ENCODE measurements at places on chromosomes 6 and 20. TPM values are rescaled to one million over a fixed set of nuclear protein-coding genes. Genes with fewer than 3 reads are reported as not detected.
A peak's percentile ranks its signal among the peaks of the same experiment; 100 is the strongest.

- no peak for DNase-seq
Observed at GRCh38 chr20:52975803-52976531, 3.8 kb downstream of the TSHZ2 start.

DNA sequence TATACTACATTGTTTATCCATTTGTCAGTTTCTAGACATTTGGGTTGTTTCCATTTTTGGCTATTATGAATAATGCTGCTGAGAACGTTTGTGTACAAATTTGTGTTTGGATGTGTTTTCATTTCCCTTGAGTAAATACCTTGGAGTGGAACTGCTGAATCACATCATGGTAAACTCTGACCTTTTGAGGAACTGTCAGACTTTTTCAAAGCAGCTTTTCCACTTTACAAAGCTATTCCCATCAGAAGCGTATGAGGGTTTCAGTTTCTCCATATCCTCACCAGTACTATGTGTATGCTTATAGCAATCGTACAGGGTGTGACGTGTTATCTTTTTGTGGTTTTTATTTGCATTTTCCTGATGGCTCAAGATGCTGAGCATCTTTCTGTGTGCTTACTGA is 103.7 kb downstream of the MYO6 start:
- DNase-seq = no peak

DNA sequence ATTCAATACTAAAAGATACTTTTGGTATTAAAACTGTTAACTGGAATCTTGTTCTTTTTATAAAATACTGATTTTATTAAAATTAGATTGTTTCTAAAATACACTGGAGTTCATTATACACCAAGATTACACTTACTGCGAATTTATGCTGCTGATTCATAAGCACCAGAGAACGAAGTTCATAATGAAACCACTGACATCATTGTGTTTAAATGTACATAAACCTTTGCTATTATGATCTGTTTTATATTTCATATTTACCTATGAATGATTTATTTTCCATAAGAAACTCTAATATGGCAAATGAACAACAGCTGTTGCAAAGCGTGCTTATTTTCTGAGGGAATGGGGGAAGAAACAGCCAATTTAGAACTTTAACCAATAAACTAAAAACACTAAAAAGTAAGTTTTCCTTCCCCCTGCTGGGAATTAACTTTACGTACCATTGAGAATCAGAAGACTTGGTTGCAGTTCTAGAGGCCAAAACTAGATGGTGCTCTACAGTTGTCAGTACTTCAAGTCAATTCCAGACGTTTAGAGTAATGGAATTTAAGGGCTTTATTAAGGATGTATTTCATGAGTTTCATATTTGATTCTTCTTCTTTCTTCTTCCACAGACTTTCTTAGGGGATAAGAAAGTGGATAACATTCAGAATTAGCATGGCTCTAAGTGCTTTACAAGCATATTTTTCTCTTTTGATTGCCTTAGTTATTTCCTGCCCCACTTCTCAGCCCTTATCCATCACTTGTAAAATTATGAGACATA is 30.8 kb upstream of the COL19A1 start:
- peak; percentile 18 for DNase-seq

Gene DPPA5
- polyA plus RNA-seq = not detected

- no peak for DNase-seq
Observed at GRCh38 chr6:122861594-122861993, 72.5 kb downstream of the SMPDL3A start.

DNA sequence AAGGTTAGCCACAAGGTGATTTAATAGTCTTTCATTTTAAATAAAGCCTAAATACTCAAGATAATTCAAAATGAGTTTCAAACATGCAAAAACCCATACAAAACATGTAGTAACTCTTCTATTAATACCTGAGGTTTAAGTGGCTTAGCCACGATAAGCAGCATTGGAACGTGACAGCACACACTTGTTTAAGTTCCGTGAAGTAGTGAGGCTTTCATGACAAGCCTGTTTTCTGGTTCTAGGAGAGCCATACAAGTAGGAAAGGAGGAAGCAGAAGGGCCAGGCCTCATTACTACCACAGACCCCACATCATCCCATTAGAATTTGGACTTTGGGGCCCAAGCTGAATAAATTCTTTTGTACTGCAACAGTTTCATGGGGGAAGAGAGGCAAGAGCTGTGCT is 54.3 kb upstream of the PRND start:
- no peak for DNase-seq

DNA sequence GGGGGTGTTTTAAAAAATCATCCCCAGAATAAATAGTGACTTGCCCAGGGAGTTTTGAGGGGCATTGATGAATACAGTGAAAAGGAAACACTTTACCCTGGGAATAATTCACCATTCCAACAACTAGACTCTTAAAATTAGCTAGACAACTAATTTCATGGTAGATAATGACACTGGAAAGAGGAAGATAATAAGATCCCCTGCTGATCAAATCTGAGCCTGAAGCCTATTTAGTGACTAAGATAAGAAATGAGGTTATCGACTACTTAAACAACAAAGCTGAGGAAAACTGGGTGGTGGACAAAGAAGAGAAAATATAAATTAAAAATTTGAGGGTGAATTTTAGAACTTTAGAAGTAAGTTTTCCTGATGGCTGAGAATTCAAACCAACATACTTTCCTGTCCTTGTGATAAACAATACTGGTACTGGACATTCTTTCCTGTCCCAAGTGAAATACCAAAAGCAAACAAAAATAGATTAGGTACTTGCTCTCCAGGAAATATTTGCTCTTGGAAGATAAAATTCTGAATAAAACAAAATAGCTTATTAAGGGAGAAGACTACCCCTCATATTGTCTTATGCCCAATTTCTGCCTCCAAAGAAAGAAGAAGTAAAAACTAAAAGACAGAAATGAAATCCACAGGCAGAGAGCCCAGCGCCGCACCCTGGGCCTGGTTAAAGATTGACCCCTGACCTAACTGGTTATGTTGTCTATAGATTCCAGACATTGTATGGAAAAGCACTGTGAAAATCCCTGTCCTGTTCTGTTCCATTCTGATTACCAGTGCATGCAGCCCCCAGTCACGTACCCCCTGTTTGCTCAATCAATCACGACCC is 64.0 kb upstream of the ADGRF4 start:
- DNase-seq = no peak

- DNase-seq = no peak
Observed at GRCh38 chr6:19169366-19169765, 667.8 kb upstream of the ID4 start.

DNA sequence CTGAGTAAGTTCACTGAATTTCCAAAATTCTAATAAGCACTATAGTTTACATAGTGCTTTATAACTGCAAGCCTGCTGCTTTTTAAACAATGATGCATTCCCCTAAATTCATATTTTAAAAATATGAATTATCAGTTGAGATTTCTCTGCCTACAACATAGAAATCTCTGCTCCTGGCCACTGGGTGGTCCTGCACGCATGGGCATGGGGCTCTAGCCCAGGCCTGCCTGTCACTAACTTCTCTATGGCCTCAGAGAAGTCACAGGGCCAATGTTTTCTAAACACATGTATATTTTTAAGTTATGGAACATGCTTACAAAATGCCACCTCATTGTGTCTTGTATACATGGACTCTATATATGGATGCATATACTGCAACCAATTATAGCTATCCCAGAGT is 211.0 kb downstream of the FOXC1 start:
- no peak for DNase-seq

DNA sequence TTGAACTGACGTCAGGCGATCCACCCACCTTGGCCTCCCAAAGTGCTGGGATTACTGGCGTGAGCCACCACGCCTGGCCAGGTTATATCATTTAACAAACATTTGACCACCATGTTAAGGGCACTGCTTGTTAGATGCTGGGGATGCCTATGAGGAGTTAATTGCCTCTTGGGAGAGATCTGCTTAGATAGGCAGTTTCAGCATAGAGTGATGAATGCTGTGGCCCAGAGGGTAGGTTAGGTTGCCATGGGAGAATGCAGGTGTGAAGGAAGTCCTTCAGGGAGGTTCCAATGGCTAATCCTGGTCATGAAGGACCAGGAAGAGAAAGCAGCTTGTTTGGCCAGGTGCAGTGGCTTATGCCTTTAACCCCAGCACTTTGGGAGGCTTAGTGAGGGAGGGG is 17.0 kb downstream of the PHF20 start:
- no peak for DNase-seq

GRCh38 chr6:137731600-137731959 is 135.5 kb upstream of the TNFAIP3 start:
- no peak for DNase-seq

DNA sequence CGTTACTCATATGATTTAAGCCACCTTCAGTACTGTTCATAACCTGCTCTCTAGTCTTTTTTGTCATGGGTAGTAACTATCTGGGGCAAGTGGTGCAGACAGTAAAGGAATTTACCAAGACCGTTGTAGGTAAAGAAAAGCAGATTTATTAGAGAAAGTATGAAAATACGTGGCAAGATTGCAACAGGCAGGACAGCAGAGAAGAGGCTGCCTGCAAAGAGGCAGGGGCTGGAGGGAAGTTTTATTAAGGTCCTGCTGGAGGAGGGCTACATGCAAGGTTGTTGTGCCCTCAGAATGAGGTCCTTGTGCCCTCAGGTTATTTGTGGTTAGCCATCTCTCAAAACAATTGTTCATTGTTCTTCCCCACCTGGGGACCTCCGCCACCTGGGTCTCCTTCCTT is 444.3 kb downstream of the BCKDHB start:
- DNase-seq = no peak

DNA sequence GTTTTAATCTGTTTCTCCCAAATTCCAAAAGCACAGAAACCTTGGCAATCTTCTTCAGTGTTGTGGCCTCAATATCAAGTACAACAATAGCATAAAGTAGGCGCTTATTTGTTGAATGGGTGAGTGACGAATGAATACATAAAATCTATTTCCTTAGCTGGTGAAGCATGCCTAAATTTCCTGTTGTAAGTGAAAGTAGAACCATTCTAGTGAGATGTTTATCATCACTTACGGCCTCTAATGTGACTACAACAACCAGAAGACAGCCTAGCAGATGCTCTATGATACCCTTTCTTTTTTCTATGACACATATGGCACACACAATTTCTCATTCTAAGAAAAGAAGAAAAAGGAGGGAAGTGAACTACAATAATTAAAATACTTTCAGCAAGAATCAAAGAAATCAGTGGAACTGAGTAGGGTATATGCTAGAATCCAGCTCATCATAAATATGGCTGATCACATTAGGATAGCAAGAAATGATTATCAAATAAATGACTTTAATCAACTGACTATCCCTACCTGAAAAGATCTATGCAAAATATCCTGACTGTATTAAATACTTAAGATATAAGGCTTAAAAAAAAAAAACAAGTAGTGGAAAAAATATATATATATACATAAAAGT is 67.4 kb downstream of the BTBD9 start:
- DNase-seq = no peak

Gene TRIM31
- 0.26 TPM for polyA plus RNA-seq

GRCh38 chr20:38818113-38819065 is 12.9 kb downstream of the PPP1R16B start:
- DNase-seq = no peak

- DNase-seq = no peak
Observed at GRCh38 chr20:4244700-4245485, 229.5 kb upstream of the RNF24 start.

Gene CALHM5
- polyA plus RNA-seq = 2.1 TPM

DNA sequence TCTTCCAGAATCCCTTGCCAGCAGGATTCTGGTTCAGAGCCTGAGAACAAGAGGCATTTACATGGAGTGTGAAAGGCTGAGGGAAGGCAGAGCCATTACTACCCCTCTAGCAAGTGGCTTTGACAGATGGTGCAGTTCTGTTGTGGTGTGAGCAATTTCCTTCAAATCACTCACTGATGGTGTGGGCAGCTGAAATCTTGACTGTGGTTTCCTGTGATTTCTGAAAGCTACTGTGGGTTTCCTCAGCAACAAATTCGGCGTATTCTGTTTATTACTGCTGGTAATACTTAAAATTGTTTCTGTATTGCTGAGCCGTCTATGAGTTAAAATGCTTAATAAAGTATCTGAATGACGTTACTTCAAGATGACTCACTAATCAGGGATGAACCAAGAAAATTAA is 181.5 kb upstream of the TCF21 start:
- DNase-seq = no peak

- no peak for DNase-seq
Observed at GRCh38 chr6:509676-510075, 118.1 kb downstream of the IRF4 start.

Gene KIF25
- not detected for polyA plus RNA-seq

DNA sequence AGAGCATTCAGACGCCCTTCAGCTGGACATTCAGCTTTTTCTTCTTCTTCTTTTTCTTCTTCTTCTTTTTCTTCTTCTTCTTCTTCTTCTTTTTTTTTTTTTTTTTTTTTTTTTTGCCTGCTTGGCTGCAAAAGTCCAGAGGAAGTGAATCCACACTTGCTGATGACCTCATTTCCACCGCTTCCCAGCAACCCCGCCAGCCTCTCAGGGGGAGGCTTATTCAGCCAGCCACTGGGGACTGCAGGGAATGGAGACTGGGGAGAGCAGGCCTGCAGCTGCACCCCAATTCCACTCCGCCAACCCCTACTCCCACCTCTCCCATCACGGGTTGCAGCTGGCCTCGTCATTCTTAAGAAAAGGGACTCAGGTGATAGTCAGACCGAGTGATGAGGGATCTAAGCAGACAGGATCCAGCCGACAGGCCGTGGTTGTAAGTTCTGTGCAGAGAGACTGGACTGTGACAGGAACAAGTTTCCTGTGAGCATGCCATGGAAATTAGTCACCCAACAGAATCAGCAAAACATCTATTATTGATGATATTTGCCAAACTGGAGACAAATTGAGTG is 59.0 kb upstream of the QKI start:
- peak; percentile 58 for DNase-seq

Gene MCHR2
- not detected for polyA plus RNA-seq

GRCh38 chr6:32177183-32177787 is 920 bp upstream of the RNF5 start:
- no peak for DNase-seq

DNA sequence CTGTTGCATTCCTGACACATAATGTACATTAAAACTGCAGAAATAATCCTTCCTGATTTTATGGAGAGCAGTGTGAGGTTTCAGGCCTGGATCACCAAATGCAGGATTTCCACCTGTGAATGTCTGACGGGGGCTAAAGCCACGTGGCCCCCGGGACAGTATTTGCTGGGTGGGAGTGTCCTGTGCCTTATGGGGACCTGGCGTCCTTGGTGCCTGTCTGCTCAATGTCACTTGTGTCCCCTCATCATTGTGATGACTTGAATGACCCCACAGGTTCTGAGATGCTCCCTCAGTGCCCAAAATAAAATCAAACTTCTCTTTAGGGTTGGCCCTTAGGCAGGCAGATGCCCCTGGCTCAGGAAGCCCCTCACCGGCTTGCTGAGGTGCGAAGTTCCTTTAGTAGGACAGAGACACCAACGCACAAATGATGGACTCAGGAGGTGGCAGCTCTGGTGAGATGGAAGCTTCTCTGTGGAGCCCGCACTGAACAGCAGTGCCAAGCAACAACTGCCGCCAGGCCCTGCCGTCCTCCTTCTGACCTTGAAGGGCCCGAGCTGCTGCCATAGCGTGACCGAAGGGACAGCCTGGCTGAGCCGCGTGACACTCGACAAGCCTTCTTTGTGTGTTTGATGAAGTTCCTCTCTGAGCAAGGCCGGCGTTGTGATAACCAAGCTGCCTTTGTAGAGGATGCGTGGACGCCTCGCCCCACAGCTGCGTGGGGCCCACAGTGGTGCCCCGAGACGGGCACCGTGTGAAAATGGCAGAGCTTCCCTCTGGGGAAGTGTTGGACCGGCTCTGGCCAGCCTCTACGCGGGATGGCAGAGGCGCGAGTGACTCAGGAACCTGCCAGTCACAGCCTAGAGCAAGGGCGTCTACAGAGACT is 30.9 kb downstream of the FRMD1 start:
- DNase-seq = no peak

- no peak for DNase-seq
Observed at GRCh38 chr6:157221817-157222175, 101.5 kb downstream of the TMEM242 start.
